ENCODE measurements at places on chromosomes 6 and 20. TPM values are rescaled to one million over a fixed set of nuclear protein-coding genes. Genes with fewer than 3 reads are reported as not detected.

TMC2 gene
- total RNA-seq = not detected

CNR1 gene
- total RNA-seq = 1.9 TPM

FAM50B gene
- 7.4 TPM for total RNA-seq

CD24 gene
- 307 TPM for total RNA-seq

BPIFB1 gene
- 0.17 TPM for total RNA-seq

SLC17A1 gene
- 0.16 TPM for total RNA-seq

LAMA4 gene
- 1.3 TPM for total RNA-seq

SLC4A11 gene
- 8.7 TPM for total RNA-seq

HLA-C gene
- total RNA-seq = 57.1 TPM

TAGAP gene
- total RNA-seq = not detected

MRAP2 gene
- total RNA-seq = 1.7 TPM

GRM1 gene
- total RNA-seq = not detected

SNAP25 gene
- 15.4 TPM for total RNA-seq

HUS1B gene
- 0.31 TPM for total RNA-seq

TFB1M gene
- 8.0 TPM for total RNA-seq

FAM209A gene
- total RNA-seq = 0.28 TPM

MDC1 gene
- total RNA-seq = 14.9 TPM

ZSCAN31 gene
- total RNA-seq = 1.4 TPM

GPSM3 gene
- 0.30 TPM for total RNA-seq

COL20A1 gene
- 0.30 TPM for total RNA-seq

OSER1 gene
- 53.3 TPM for total RNA-seq

CRYBG1 gene
- 0.70 TPM for total RNA-seq

TCFL5 gene
- 4.7 TPM for total RNA-seq

RBM38 gene
- total RNA-seq = 36.6 TPM

CSNK2A1 gene
- total RNA-seq = 146 TPM

HLA-DQB1 gene
- not detected for total RNA-seq

PI16 gene
- total RNA-seq = not detected

IPCEF1 gene
- 0.02 TPM for total RNA-seq

C2 gene
- total RNA-seq = 0.31 TPM

AAR2 gene
- 41.5 TPM for total RNA-seq

JAG1 gene
- total RNA-seq = 33.7 TPM

ALDH5A1 gene
- 7.3 TPM for total RNA-seq

FOXQ1 gene
- total RNA-seq = 5.2 TPM

UBD gene
- 1.0 TPM for total RNA-seq

PACSIN1 gene
- total RNA-seq = 0.05 TPM

NKX2-4 gene
- not detected for total RNA-seq

AIF1 gene
- not detected for total RNA-seq

XKR7 gene
- 0.02 TPM for total RNA-seq

DDX27 gene
- total RNA-seq = 58.8 TPM

PGC gene
- total RNA-seq = not detected

LY6G6C gene
- 0.23 TPM for total RNA-seq

CCN6 gene
- total RNA-seq = not detected

SALL4 gene
- total RNA-seq = 1.6 TPM

TP53TG5 gene
- not detected for total RNA-seq

PYGB gene
- total RNA-seq = 362 TPM

ARMH2 gene
- total RNA-seq = not detected

DEFB127 gene
- total RNA-seq = not detected

CEP57L1 gene
- total RNA-seq = 5.5 TPM

FRK gene
- total RNA-seq = 1.3 TPM

TASP1 gene
- total RNA-seq = 9.8 TPM

CLPSL1 gene
- not detected for total RNA-seq

PPP1R3G gene
- total RNA-seq = 2.0 TPM

Data from A549 treated with Mapracorat at 1 μM for 4 hours (cell line).